ENCODE measurements at places on chromosomes 2 and 18.

- DNase-seq = no peak
Measured at GRCh38 chr2:45974056-45974455, 322.6 kb downstream of the PRKCE start.

- DNase-seq = peak; percentile 10
Measured at GRCh38 chr2:60152226-60152833, 401.1 kb downstream of the BCL11A start.

DNA sequence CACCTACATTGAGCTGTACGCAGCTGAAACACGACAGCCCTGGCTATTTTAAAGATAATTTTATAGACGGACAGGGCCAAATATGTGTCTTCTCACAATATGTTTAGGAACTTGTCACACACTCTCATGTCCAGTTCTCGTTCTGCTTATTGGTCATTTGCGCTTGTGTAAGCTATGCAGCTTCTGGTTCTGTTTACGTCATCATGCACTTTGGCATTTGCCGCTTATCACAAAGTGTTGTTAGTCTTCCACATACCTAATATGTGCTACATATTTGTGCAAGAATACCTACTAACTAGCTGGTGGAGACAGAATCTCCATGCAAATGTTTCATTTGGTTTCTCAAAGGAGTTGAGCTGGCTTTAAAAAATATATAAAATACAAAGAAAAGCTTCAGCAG lies 7.5 kb upstream of the ZNF516 start:
- DNase-seq = no peak

- no peak for DNase-seq
Measured at GRCh38 chr2:144324446-144325045, 195.4 kb downstream of the ZEB2 start.

DNA sequence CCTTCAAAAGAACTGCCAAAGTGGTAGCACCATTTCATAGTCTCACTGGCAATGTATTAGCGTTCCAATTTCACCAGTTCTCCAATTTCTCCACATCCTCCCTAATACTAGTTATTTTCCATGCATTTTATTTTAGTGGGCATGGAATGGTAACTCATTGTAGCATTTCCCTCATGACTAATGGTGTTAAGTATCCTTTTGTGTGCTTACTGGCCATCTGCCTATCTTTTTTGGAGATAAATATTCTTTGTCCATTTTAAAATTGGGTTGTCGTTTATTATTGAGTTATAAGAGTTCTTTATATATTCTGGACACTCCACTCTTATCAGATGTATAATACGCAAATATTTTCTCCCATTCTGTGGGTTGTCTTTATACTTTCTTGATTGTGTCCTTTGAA lies 107.1 kb downstream of the THADA start:
- no peak for DNase-seq
